ENCODE measurements at places on chromosomes 6 and 20.

GRCh38 chr20:3739054-3739925 lies 6.8 kb downstream of the HSPA12B start:
- DNase-seq: no peak

DNA sequence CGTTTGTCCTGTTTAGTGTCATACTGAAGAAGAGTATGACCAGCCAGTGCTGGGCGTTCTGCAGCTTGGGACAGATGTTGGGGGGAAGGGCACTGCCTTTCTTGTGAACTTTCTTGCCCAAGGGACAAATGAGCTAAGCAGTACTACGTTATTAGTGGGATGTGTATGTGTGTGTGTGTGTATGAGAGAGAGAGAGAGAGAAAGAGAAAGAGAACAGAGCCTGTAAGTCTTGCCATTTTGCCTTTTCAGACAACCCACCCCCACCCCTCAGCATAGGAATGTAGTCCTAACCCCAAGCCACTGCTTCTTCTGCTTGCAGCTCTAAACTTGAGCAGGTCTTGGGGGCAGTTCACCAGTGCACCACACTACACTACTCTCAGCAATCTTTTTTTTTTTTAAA lies 45.5 kb downstream of the E2F3 start:
- DNase-seq: no peak

DNA sequence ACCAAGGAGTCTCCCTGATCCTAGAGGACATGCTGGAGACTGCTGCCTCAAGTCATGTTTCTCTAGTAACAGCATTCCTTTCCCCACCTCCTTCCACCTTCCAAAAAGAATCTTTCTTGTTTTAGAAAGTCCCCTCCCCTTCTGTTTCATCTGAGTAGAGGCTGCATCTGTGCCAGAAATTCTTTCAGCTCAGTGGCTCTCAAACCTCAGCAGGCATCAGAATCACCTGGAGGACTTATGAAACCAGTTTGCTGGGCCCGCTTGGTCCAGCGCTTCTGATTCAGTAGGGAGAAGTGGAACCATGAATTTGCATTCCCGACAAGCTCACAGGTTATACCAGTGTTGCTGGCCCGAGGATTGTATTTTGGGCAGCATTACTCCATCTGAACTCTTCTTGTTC lies 55.1 kb downstream of the TMEM200A start:
- no peak for DNase-seq

- peak; percentile 71 for DNase-seq
These were observed 896 bp upstream of the RNASET2 start for GRCh38 chr6:166957087-166957804.

DNA sequence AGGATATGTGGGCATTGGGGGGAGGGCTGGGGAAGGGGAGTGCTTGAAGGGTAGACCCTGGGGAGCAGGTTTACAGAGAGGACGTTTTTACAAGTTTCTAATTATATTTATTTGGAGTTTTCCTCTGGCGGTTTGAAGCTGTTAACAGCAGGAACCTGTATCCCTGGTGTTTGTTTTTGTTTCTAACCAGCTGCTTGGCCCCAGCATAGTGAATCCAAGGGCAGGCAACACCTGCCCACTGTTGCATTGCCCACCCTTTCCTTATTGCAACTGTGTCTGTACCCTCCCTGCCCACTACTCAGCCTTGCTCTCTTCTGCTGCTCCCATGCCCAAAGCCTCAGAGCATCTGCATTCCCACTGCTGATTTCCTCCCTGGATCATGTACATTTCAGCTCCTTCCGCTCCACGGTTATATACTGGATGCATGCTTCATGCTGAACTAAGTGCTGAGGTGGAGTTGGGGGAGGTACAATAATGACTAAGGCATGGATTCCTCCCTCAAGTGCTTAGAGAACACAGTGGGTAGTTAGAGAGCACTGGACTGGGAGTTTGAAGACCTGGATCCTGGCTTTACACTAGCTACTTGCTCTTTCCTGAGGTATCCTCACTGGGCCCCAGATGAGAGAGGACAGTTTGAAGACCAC lies 6.0 kb downstream of the SCUBE3 start:
- no peak for DNase-seq
